ENCODE measurements at places on chromosomes 16 and 17.

DNA sequence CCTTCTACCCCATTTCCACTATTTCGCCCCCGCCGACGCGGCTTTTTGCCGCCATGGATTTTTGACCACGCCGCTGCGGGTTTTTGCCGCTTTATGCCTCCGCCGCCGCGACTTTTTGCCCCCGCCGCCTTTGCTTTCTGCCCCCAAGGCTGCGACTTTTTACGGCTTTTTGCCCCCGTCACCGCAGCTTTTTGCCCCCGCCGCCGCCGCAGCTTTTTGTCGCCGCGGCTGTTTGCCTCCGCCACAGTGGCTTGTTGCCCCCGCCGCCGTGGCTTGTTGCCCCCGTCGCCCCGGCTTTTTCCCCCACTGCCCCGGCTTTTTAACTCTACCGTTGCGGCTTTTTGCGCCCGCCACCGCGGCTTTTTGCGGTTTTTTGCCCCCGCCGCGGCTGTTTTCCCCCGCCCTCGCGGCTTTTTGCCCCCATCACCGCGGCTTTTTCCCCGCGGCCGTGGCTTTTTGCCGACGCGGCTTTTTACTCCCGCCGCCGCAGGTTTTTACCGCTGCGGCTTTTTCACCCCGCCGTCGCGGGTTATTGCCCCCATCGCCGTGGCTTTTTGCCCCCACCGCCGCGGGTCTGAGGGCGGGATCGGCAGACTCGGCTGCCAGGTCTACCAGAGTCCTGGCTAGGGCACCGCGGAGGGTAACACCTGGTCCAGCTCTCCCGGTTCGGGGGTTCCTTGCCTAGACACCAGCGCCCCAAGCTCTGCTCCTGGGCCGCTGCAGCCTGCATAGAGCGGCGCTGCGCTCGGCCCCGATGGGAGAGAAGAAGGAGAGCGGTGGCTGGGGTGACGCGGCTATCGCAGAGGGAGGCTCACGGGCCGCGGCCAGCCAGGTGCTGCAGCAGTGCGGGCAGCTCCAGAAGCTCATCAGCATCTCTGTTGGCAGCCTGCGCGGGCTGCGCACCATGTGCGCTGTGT is 562.7 kb upstream of the WSB1 start:
- DNase-seq: no peak

- DNase-seq: peak; percentile 72
These were observed 690 bp downstream of the NDE1 start for GRCh38 chr16:15650698-15651171.

- no peak for DNase-seq
These were observed 297.0 kb downstream of the SEC14L1 start for GRCh38 chr17:77437747-77438146.

DNA sequence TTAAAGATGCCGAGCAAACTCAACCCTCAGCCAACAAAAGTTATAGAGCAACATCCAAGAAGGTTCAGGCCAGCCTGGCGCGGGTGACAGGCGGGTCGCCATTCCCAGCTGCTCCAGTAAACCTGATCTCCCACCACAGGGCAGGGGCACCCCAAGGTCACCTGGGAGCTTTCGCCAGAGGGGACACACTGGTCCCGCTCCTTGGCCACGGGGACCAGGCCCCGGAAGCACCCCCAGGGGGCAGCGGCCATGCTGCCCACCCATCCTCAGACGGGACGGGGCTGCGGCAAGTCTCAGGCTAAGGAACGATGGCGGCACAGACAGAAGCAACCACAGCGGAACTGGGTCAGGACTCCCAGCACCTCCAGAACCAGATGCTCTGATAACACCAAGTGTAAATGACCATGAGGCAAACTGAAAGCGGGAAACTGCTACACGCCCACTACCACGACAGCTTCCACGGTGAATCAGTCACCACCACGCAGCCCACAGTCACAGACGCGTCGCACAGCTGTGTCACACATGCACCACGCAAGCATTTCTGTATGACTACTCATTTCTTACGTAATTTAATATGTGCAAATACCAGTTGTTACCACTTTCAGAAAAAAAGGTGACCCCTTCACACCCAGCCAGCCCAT is 14.1 kb upstream of the CCDC154 start:
- DNase-seq: no peak

DNA sequence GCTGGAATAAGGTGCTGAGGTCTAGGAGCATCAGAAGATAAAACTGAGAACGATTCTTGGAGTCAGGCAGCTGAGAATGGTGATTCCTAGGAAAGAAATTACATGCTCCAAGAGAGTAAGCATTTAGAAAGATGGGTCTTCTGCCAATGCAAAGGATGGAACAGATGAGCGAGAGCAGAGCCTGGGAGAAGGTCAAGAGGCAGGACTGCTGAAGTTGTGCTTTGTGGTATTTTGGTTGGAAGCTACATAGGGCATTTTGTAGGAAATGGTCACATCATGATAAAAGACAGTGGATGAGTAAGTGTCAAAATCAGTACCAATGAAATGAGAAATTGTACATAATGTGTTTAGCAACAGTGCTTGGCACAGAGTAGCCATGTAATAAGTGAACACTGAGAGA is 1.4 kb upstream of the CRYM start:
- no peak for DNase-seq

DNA sequence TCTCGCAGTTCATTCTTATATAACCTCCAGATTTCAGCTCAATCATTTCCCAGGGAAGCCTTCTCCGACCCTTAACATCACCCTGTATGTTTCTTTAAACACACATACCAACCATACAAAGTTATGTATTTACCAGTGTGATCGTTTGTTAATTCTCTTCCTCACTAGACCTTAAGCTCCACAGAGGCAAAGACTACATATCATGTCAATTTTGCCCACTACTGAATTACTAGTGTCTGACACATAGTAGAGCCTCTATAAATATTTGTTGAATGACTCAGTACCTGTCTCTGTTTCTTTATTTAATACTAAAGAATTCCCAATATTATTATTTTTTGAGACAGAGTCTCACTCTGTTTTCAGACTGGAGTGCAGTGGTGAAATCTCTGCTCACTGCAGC is 137.2 kb downstream of the SHISA9 start:
- DNase-seq: no peak

- DNase-seq: peak; percentile 18
These were observed 28.0 kb downstream of the ARHGAP23 start for GRCh38 chr17:38456031-38456815.

- DNase-seq: no peak
These were observed 119.1 kb downstream of the BANP start for GRCh38 chr16:88070341-88070740.

DNA sequence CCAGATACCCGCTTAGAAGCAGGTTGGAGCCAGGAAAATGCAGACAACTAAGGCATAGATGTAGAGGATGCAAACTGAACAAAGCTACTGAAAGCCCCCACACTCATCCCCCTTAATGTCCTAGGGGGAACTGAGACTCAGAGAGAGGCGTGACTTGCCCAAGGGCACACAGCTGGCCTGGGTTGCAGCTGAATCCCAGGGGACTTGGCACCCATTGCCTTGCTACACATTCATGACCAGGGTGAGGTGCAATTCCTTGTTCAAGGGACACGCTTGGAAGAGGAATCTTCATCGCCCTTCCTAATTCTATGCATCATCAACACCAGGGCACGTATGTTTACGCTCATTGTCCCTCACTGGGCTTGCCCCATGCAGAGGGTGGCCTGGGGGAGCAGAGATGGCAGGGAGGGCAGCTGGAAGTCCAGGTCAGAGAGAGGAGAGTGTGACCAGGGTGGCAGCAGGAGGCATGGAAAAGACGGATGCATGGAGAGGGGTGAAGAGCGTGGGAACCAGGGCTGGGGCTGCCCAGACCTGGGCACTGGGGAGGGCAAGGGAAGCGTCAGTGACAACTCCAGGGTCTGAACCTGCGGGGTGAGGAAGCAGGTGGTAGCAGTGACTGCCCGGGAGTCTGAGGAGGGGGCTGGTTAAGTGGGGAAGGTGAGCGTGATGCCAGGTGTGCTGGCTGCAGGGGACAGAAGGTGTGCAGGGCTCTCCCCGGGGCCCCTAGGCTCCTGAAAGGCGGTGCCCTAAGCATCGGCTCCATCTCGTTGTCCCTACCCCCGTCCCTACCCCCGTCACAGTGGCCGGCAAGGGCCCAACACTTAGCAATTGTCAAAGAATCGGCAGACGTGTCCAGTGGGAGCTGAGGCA is 267.1 kb upstream of the TNRC6C start:
- DNase-seq: no peak

- DNase-seq: peak; percentile 41
These were observed 14.9 kb upstream of the DDX19A start for GRCh38 chr16:70331588-70332358.

- peak; percentile 29 for DNase-seq
These were observed 4.1 kb downstream of the EZH1 start for GRCh38 chr17:42740699-42741098.

DNA sequence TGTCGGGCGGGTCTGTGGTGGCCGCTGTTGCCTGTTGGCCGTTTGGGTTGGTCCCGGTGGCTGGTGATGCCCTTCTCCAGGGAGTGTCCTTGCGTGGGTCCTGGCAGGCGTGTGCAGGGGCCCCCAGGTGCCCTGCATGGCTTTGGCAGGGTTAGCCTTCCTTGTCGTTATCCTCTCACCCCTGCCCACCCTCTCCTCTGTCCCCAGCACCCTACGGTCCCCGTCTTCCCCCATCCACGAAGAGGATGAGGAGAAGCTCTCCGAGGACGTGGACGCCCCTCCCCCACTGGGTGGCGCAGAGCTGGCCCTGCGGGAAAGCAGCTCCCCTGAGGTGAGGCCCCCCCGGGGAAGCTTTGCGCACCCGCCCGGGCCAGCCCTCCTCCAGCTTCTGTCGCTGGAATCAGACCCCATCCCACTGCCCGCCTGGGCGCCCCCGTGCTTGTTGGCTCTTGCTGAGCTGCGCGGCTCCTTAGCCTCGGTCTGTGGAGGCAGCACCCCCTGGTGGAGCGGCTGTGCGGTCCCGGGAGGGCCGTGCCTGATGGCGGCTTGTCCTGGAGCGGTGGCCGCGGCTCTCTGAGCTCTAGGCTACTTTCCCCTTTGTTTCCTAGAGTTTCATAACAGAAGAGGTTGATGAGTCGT is 10.6 kb upstream of the NUDT16L1 start:
- peak; percentile 52 for DNase-seq

DNA sequence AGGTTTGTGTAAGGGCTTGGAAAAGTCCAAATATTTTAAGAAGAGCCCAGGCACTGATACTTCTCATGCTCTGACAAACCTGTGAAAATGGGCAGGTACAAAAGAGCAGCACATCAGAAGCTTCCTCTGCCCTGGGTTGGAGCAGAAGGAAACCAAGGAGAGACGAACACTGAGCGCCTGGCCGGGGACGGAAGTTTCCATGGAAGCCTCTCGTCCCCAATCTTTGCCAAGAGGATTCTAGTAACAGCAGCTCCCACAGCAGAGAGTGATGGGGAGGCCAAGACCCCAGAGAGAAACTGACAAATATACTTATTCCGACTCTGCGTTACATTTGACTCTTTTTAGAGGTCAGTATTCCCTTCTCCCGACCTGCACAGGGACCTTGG is 268.5 kb downstream of the C16orf95 start:
- no peak for DNase-seq

GRCh38 chr17:67992548-67993152 is 3.6 kb downstream of the C17orf58 start:
- DNase-seq: peak; percentile 53

DNA sequence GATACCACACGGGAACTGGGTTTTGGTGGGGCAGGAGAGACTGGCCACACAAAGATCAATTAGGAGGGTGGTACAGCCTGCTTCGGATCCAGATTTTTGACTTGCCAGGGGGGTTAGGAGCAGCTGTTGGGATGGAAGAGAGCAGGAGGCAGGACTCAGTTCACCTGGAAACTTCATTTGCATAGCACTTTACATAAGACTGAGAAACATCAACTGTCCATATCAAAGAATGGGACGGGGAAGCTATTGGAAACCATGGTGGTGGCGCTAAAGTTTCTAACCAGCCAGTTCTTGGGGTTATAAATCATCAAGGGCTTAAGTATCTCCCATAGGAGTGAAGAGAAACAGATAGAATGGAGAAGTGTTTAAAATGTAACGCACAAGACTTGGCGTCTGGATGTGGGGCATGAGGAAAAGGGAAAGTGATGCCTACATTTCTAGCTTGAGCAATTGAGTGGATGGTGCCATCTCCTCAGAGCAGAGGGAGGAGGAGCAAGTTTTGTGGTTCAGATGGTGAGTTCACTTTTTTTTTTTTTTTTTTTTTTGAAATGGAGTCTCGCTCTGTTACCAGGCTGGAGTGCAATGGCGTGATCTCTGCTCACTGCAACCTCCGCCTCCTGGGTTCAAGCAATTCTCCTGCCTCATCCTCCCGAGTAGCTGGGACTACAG is 6.4 kb upstream of the SRCAP start:
- DNase-seq: no peak

DNA sequence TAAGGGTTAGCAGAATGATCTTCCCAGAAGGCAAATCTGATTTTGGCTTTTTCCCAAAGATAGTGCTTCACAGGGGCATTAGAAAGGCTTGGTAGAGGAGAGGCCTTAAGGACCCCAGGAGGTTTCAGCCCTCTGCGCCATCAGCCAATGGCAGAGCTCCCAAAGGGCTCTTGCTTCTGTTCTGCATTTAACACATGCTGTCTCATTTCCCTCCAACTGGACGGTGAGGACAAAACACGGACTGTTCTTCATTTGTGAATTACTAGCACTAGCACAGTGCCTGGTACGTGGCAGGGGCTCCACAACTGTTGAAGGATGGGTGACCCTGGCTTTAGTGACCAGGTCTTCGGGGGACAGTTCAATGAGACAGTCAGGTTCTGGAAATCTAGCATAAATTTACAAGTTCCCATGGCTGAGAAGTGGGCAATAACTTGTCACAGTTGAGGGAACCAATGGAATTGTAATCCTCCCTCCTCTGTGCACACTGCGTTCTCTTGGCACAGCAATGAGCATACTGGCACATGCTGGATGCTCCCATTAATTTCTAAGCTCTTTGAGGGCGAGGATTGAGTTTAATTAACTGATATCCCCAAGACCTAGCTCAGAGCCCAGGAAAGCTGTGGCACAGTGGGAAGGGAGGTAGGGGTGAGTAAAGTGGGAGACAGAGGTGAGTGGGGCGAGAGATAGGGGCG is 45.4 kb downstream of the COG7 start:
- no peak for DNase-seq

DNA sequence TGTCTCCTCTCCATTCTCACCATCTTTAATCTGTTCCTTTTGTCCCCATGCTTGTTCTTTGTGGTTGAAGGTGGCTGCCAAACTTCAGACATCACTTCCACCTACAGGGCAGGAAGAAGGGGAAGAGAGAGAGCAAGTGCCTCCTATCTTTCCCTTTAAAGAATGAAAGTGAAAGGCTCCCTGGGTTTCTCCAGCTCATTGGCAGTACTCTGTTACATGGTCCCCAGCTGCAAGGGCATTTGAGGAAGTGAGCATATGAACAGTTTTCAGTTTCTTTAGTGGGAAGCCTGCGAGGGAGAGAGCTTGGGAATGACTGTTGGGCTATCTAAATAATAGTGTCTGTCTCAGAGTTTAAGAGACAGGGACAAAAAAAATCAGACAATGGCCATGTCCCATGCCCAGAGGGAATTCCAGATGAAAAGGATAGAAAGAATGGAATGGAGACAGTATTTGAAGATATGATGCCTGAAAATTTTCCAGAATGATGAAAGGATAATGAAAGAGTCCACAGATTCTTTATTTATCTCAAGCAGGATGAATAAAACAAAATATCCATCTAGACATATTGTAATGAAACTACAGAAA is 159.9 kb downstream of the LGALS9B start:
- no peak for DNase-seq

- no peak for DNase-seq
These were observed 23.5 kb downstream of the MYO19 start for GRCh38 chr17:36511216-36511615.

- no peak for DNase-seq
These were observed 963.6 kb upstream of the GOT2 start for GRCh38 chr16:59697761-59698160.

GRCh38 chr17:77890771-77891170 is 67.7 kb upstream of the TNRC6C start:
- DNase-seq: no peak

GRCh38 chr17:65292430-65292829 is 155.3 kb downstream of the RGS9 start:
- no peak for DNase-seq
